ENCODE measurements at places on chromosomes 16 and 17.

DNA sequence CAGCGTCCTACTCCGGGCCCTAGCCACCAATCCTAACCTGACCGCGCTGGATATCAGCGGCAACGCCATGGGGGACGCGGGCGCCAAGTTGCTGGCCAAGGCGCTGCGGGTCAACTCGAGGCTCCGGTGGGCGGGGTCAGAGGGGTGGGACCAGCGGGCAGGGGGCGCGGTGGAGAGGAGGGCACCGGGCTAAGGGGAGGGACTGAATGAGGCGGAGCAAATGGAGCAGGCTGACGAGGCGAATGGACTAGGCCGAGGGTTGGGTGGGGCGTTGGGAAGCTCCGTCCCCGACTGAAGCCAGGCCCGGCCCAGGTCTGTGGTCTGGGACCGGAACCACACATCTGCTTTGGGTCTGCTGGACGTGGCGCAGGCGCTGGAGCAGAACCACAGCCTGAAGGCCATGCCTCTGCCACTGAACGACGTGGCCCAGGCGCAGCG is 4.6 kb downstream of the CARMIL2 start:
- no peak for DNase-seq

DNA sequence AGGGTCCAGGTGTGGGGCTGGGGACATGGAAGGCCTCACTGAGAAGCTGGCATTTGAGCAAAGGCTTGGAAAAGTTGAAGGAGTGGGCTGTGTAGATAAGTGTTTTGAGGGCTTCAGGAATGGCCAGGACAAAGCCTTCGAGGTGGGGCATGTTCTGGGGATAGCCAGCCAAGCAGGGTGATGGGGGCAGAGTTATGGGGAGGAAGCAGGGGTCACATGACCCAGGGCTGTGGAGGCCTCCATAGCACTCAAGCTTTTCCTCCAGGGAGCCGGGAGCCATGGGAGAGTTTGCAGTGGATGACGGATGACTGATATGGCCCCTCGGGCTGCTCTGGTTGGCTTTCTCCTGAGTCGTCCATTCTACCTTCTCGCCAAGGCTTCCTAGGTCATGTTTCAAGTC is 27.6 kb downstream of the PLCG2 start:
- no peak for DNase-seq

DNA sequence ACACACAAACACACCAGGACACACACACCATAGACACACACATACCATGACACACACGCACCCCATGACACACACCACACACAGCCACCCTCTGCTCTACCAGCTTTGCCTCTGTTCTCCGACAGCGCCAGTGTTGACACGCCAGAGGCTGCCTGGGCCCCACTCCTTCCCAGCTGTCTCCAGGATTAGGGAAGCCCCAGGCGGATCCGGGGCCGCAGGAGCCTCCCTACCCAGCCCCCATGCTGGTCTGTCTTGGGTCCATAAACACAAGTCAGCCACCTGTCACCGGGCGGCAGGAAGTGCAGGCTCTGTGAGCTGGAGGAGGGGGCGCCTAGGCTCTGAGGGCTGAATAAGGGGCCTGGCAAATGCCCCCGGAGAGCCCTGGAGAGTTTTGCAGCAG is 10.5 kb downstream of the TBC1D16 start:
- DNase-seq = no peak

DNA sequence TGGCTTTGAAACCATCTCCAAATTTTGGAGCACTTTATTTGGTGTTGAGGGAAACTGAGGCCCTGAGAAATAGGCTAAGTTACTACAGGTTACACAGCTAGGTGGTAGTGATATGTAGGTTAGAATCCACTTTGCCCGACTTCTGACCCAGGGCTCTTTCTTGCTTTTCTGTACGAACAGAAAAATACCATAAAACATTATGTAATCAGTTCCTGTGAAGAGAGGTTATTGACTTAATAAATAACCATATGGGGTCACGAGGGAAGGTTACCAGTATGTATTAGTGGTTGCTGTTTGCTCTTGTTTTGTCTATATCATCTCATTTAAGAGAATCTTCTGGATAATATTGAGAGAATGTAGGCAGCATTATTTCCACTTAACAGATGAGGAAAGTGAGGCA is 172.2 kb upstream of the MAF start:
- no peak for DNase-seq

- no peak for DNase-seq
Observed at GRCh38 chr17:32484628-32485027, 2.2 kb upstream of the CDK5R1 start.

- no peak for DNase-seq
Observed at GRCh38 chr16:56151621-56152020, 39.7 kb upstream of the GNAO1 start.

GRCh38 chr17:67696347-67696746 is 21.4 kb upstream of the NOL11 start:
- DNase-seq = no peak

DNA sequence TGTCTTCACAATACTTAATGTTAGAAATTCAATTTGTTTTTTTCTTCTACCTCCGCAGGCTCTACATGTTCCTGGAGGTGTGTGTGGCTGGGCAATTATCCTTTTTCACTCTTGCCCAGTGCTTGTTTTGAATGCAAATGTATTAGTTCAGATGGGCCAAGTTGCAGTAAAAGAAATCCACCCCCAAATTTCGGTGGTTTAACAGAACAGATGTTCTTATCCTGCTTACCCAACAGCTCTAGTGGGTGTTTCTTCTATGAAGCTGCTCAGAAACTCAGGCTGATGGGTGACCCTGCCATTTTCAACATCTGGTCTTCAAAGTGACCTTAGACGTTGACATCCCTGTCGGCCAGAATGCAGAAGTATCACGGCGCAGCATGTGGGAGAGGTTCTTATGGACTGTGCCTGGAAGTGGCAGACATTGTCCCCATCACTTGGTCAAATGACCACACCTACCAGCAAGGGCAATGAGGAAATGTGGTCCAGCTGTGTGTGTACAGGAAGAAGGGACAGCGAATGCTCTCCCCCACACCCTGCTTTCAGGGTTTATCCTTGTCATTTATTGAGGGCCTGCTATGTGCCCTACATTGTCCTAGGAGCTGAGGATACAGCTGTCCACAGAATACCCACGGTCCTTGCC is 157.3 kb downstream of the CDH13 start:
- no peak for DNase-seq

DNA sequence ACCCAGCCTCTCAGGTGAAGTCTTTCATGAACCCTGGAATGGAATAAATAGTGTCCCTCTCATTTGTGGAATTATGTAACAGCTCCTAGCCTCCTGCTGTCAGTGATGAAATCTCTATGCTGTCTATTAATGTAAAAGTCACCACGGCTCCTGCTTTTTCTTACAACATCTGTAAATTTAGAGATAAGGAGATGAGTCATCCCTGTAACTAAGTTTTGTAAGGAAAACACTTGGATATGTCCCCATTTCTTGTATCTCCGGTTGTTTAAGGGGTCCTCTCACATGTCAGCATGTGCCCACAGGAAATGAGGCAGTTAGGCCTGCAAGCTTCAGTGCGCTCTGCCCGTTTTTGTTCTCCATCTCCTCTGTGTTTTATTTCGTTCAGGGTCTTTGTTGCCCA is 2.8 kb upstream of the NAT9 start:
- no peak for DNase-seq

DNA sequence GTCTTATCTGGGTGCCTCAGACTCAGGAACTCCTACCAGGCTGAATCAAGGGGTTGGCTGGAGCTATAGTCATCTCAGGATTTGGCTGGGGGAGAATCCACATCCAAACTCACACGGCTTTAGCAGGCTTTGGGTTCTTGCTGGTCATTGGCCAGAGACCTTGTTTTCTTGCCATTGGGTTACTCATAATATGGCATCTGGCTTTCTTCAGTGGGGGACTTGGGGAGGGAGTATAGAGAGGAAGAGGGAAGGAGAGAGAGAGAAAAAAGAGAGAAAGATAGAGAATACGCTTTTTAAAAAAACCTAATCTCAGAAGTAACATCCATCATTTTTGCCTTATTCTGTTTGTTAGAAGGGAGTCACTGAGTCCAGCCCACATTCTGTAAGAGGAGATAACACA is 191.5 kb upstream of the SHISA6 start:
- no peak for DNase-seq

GRCh38 chr16:87728026-87728425 is 37.8 kb downstream of the KLHDC4 start:
- DNase-seq = no peak

GRCh38 chr17:75785016-75785890 is 647 bp downstream of the UNK start:
- peak; percentile 84 for DNase-seq

DNA sequence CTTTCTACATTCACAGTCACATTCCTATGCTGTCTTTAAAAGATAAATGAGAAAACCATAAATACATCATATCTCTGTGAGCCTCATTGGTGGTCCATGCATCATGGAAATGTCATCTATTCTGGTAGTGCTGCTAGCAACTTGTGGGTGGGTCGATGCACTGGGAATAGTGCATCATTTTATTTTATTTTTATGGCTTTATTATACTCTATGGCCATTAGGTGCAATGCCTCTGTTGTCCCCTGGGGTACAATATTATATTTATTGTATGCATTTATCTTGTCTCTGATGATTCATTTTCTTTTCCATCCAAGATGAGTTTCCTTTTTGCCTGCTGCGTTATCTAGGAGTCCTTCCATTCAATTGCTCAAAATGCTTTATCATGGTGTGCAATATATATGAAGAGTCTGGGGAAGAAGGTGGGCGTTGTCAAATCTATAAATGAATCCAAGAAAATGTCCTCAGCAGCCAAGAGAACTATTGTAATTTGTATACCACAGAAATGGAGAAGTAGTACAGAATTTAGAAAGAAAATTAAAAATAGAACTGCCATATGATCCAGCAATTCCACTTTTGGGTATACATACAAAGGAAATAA is 324.0 kb downstream of the KCNJ2 start:
- no peak for DNase-seq

GRCh38 chr17:40015005-40015997 is at the start of gene CSF3:
CSF3 (plus strand) TSS chr17:40015440; CDS start chr17:40015475, 35 bp downstream.
- no peak for DNase-seq

DNA sequence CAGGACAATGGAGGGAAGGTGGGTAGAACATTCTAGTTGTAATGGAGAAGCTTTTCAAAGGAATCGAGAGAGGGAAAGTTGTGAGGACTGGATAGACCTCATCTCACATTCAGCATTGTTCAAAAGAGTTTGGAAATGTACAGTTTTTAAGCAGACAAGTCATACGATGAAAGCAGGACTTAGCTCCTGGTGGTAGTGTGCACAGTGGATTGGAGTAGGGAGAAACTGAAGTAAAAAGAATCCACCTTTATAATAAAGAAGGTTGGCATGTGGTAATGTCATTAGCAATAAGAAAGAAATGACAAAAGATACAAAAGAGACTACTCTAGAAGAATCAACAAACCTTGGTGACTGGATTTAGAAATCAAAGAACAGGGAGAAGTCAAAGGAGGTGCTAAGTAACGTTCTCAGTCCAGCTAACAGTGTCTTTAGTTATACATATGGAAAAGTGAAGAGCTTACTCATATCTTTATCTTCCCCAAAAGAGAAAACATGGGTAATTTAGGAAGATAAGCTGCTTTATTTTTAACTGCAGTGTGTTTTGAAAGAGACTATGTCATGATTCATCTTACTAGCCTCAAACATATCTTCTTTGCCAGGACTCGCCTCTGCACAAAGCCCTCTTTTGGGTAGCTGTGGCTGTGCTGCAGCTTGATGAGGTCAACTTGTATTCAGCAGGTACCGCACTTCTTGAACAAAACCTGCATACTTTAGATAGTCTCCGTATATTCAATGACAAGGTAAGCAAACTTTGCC is 18.7 kb upstream of the EVI2A start:
- DNase-seq = no peak

- no peak for DNase-seq
Observed at GRCh38 chr17:2011411-2012371, 13.4 kb downstream of the RTN4RL1 start.

DNA sequence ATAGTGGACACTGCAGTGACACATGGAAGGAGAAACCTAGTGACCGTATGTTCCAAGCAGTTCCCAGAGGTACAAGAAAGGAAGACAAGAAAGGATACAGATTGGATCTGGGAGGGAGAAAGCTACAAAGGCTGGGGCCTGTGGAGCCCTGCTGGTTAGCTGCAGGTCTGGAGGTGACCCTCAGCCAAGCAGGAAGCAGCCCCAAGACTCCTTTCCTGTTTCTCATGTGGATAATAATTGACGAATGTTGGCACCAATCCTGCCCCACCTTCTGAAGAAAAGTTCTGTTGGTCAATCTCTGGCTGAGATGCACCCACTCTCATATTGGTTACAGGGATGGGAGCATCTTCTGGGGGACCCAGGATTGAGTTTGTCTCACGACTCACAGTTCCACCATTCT is 99.8 kb downstream of the SHISA6 start:
- DNase-seq = no peak

- DNase-seq = no peak
Observed at GRCh38 chr17:70862295-70862694, 693.0 kb downstream of the KCNJ2 start.

- no peak for DNase-seq
Observed at GRCh38 chr17:13784434-13785095, 182.8 kb upstream of the HS3ST3A1 start.

DNA sequence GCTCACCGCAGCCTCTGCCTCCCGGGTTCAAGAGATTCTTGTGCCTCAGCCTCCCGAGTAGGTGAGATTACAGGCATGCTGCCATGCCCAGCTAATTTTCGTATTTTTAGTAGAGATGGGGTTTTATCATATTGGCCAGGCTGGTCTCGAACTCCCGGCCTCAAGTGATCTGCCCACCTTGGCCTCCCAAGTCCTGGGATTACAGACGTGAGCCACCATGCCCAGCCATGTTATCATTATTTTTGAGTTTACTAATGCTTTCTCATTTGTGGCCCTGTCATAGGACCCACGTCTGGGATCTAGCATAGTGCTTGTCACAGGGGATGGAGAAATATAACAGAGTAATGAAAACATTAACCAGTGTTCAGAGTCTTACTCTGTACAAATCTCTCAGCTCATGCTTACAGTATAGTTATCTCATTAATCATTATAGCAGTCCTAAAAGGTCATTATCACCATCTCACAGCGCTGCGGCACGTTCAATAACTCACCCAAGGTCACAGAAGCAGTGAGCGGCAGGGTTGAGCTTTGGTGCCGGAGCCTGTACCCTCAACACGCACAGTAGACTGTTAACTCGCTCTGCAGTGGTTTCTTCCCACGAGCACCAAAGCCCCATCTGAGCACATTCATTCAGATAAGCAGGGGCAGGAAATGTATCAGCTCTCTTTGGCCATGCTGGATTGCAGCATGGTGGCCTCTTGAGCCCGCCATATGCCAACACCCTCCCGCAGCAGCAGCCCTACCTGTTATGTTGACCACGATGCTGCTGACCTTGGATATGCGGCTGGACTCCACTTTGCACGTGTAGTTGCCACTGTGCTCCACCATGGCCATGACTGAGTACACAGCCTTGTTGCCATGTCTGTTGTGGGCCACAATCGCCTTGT is 21.4 kb downstream of the PECAM1 start:
- DNase-seq = no peak

- no peak for DNase-seq
Observed at GRCh38 chr16:73056448-73056847, 8.5 kb upstream of the ZFHX3 start.

DNA sequence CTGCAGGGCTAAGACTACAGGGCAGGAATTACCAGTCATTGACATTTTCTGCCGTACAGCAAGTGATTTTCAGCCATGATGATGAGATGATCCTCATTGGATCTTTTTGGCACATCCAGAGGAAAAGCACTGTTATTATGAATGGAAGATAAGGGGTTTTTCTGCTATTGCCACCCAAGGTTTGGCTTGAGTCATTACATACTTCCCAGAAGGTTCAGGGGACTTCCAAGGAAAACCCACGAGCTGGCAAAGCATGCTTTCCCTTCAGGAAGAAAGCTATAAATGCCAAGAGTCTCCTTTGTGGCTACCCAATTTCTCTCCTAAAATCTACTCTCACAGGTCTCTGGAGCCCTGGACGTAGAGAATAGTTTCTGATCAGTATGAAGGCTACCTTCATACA is 6.1 kb downstream of the CHST4 start:
- no peak for DNase-seq
